ENCODE measurements at places on chromosomes 3 and 15.

GRCh38 chr15:37109168-37109871 is 9.0 kb upstream of the MEIS2 start:
- DNase-seq = no peak

DNA sequence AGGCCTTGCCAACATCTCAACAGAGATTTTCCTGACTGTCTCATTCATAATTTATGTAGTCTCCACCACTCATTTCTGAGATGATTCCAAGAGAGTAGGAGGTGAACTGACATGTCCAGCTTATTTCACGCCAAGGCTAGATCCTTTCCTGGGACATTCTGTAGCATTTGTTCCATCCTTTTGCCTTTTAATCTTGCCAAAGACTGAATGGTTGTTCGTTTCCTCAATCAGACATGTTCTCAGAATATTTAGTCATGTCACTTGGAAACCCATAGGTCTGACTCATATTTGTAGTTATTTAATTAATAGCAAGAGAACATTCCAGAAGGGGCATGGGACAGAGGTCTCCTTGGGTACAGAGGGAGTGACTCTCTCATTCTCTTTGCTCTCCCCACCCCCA is 80.9 kb downstream of the DHX36 start:
- DNase-seq = peak; percentile 33

DNA sequence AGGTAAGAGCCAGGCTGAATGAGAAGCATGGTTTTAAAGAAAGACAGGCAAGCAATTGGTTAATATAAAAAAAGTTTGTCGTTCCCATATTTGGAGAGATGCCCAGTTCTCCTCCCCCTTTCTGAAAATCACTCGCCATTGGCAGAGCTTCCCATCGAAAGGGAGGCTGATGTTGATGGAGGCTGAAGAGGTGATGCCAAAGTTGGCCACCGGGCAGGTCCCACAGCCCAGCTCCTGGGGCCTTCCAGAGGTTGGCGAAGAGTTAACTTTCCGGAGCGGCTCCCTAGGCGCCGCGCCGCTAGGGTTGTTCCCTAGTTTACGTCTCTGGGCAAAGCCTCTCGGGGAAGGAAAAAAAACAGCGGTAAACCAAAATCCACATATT is 793 bp downstream of the PCOLCE2 start:
- no peak for DNase-seq

GRCh38 chr15:65423150-65423975 is 616 bp upstream of the IGDCC4 start:
- no peak for DNase-seq

DNA sequence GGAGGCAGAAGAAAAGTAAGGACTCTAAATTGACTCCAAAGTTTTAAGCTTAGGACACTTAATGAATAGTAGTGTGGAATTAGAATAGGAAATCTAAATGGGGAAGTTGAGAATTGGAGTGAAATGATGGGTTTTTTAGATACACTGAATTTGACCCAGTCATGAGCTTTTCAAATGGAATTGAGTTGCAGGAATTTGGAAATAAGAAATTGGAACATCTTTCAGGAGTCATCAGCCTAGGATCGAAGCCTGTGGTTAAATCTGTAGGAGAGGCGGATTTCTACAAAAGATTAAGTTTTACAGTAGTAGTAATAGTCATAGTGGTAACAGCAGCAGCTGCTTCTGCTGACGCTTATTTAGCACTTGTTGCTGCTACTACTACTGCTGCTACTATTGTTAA is 129.0 kb upstream of the LRRFIP2 start:
- DNase-seq = no peak

GRCh38 chr3:138078901-138079344 is 36.5 kb downstream of the DZIP1L start:
- DNase-seq = no peak

GRCh38 chr15:32909431-32909830 is 191.6 kb downstream of the GREM1 start:
- peak; percentile 9 for DNase-seq

DNA sequence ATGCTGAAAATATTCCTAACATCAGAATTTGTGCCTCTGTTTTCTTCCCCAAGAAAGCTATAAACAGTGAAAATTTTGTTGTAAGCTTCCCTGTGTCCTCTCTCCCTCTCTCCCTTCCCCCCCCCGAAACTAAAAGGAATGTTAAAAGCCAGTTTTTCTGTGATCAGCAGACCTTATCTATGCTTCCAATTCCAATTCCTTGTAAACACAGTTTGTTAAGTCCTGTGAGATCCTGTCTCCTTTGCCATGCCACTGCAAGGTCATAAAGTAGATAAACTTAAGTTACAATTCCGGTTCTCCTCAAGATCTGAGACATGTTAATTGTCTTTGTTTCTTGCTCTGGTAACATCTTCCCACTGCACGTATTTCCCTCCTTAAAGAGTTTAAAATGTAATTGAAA is 42.9 kb upstream of the DHX36 start:
- no peak for DNase-seq

DNA sequence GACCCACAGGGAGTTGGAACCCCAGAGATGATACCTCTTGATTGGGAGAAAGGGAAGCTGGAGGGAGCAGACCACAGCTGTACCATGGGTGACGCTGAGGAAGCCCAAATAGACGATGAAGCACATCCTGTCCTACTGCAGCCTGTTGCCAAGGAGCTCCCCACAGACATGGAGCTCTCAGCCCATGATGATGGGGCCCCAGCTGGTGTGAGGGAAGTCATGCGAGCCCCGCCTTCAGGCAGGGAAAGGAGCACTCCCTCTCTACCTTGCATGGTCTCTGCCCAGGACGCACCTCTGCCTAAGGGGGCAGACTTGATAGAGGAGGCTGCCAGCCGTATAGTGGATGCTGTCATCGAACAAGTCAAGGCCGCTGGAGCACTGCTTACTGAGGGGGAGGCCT is 201.1 kb downstream of the AKAP13 start:
- no peak for DNase-seq

DNA sequence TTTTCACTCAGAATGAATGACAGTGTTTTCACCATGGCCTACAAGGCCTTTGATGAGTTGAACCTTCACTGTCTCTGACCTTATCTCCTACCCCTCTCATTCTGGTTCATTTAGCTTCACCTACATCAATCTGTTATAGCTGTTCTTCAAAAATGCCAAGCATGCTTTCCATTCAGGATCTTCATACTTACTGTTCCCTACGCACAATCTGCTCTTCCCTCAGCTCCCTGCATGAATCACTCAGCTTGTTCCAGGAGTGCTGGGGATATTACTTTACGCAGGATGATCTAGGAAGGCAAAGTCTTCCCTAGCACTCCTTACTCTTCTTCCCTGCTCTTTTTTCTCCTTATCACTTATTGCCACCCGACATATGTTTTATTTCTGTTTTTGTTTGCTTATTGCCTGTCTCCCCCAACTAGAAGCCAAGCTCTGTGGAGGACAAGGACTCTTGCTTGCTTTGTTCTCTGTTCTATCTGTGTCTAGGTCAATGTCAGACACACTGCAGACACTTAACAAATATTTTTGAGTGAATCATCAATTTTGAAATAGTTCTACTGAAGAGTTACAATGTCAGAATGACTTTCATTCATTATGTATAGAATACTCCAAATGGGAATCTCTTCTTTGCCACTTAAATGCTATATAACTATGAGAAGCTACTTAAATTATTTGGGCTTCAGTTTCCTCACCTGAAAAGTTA is 238.3 kb upstream of the FEZF2 start:
- DNase-seq = no peak

DNA sequence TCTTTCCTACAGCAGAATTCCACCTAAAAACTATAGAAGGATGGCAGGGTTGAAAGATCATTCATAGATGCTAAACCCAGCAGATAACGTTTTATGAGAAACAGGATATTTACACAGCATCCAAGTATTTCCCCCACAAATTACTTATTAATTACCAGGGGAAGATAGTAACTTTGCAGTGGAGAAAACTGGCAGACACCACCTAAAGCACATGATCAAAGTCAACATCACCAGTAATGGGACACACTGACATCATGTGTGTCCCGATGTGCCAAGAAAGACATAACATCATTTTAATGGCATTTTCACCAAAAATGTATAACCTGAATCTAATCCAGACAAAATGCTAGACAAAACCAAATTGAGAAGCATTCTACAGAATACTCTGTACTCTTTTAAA is 220.4 kb upstream of the THBS1 start:
- no peak for DNase-seq

DNA sequence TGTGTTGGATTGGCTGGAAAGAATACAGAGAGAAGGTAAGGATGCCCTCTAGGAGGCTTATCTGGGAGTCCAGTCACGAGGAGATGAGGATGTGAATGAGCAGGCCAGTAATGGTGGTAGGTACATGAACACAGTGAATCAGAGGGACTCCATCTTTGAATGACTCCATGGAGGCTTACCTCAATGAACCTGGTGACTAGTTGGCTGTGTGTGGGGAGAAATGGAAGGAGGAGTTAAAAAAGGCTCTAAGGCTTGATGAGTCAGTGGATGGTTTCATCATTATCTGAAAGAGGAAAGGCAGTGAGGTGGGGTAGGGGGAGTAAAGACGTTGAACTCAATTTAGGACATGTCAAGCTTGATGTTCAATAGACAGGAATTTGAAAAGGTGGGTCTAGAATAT is 61.1 kb downstream of the KCNAB1 start:
- DNase-seq = no peak

DNA sequence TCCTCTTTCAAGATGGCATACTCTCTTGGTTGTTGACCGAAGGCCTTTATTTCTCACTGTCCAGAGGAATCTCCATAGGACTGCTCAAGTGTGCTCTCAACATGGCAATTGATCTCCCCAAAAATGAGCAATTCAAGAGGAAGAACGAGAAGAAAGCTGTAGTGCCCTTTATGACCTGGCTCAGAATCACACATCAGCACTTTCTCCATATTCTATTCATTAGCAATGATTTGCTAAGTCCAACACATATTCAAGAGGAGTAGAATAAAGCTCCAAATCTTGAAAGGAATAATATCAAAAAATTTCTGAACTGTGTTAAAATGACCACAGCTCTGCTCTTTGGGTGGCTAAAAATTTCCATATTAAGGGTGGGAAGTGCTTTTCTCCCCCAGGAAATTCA is 151.6 kb upstream of the SYNPR start:
- no peak for DNase-seq

- DNase-seq = no peak
These were observed 10.2 kb upstream of the C15orf61 start for GRCh38 chr15:67510597-67511190.

DNA sequence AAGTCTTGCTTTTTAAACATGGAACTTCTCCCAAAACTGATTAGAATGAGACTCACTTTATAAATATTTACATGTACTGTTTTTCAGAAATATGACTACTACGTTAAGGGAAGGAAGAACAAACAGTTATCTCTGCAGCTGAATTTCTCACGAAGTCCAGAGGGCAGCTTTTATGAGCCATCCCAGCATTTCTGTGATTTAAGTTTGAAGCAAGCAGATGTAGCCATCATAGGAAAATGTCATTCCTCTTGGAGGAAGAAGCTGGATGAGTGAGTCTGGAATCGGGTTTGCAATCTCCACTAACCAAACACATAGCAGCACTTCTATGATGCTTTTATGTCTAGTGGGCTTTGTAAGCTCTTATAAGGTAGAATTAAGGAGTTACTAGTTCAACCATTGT is 53.7 kb downstream of the SCN11A start:
- no peak for DNase-seq

DNA sequence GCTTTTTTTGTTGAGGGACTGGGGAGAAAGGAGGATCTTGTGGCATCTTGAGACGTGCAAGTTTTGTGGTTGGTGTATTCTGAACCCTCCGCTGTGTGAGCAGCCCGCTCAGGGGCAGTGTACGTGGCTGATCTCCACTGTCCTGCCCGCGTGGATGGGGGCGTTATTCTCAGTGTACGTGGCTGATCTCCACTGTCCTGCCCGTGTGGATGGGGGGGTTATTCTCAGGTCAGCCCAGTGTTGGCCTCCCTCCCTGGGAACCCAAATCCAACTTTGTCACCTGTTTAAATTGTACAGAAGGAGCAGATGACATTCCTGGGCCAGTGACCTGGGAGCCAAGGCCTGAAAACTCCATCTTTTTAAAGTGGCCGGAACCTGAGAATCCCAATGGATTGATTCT is 84.0 kb downstream of the PGPEP1L start:
- DNase-seq = no peak

- no peak for DNase-seq
These were observed 27.6 kb downstream of the CHST14 start for GRCh38 chr15:40498418-40498817.

DNA sequence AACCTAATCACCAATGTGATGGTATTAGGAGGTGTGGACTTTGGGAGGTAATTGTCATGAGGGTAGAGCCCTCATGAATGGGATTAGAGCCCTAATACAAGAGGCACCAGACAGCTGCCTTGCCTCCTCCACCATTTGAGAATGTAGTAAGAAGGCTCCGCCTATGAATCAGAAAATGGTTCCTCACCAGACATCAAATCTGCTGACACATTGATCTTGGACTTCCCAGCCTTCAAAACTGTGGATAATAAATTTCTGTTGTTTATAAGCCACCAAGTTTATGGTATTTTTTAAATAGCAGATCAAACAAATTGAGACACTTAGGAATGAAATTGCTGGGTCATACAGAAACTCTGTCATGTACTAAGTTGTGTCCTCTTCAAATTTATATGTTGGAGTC is 56.8 kb upstream of the COL6A5 start:
- no peak for DNase-seq

GRCh38 chr3:151856118-151856517 is 17.3 kb upstream of the SUCNR1 start:
- DNase-seq = no peak

- DNase-seq = no peak
These were observed 137.7 kb downstream of the FNDC3B start for GRCh38 chr3:172177046-172177445.

DNA sequence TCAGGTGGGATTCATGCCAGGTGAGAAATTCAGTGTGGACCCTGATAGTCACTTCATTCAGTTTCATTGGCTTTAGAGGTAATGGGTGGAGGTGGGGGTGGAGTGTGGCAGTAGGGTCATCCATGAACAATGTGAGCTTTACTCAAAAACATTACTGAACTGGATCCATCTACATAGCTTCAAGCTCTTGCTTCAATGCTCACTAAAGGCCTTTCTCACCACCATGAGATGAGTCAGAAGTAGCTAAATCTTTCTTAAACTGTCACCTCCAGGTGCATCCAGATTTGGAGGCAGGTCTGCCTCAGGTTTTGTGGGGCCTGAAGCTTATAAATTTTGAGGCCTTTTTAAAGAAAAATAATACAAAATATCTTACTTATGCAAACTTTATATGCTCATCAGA is 363.6 kb downstream of the CHST2 start:
- DNase-seq = no peak

DNA sequence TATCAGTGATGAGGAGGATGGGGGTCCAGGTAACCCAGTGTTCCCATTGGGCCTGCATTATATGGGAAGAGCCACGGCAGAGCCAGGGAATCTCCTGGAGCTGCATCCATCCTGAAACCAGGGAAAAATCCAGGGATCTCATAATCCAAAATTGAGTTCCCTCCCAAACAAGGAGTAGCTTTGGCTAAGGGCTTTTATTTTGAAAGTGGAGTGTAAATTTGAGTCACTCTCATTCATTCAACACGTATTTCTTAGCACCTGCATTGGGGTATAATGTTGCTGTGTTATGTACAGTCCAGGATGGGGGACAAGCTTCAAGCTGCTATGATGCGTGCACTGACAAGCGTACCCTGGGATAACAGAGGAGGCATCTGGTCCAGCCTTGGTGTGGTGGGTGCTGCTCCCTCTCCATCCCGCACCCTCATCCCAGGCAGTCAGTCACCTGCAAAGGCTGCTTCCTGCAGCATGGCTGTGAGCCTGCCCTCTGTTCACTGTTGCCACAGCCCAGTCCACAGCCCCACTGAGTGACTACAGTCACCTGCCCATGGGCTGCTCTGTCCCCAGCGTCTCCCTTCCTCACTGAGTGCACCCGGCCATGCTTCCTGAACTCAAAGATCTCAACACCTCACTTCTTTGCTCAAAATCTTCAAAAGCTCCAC is 135.6 kb downstream of the OPA1 start:
- DNase-seq = no peak
